Stimulated activated CD4-positive, alpha-beta T cell treated with anti-CD3 and anti-CD28 coated beads, Interleukin-4, amount 100 ng/mL, for 1 hour (primary cell): ENCODE measurements at places on chromosomes 7 and 10.

- DNase-seq = no peak
Measured at GRCh38 chr7:38339953-38340819, 66.8 kb upstream of the TARP start.

GRCh38 chr7:139743267-139743966 lies 34.4 kb downstream of the HIPK2 start:
- no peak for DNase-seq

DNA sequence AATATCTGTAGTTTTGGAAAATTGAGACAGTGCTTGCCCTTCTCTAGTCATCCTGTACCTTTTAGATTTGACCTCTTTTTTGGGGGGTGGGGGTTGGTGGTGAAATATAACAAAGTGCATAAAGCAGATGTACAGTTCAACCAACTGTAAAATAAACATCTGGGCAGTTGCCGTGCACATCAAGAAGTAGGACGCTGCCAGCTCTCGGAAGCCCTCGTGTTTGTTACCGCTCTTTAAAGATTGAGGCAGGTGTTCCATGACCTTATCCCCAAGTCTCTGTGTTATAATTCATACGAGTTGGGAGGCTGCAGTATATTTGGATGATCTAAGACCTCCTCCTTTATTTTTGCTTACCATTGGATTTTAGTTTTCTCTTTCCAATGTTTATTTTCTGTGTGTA lies 55.1 kb downstream of the SDK1 start:
- no peak for DNase-seq

- DNase-seq = no peak
Measured at GRCh38 chr7:4073750-4074149, 608.3 kb upstream of the FOXK1 start.

DNA sequence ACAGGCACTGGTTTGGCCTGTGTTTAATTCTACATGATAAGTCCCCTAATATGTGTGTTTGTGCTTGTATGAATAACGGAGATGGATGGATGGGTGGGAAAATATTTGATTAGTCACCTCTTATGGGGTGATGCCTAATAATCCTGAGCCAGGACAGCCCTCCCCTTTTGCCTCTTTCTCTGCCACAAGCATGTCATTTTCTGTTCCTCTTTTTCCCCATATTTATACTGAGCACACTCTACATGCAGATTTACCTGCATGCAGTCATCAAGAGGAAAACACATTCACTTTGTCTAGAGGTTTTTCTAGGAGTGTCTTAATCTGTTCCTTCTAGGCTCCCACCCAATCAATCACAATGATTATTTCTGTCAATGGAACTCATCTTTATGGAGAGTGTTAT lies 111.6 kb upstream of the TBX20 start:
- no peak for DNase-seq

GRCh38 chr10:104904753-104905323 lies 263.7 kb downstream of the SORCS3 start:
- DNase-seq = no peak

DNA sequence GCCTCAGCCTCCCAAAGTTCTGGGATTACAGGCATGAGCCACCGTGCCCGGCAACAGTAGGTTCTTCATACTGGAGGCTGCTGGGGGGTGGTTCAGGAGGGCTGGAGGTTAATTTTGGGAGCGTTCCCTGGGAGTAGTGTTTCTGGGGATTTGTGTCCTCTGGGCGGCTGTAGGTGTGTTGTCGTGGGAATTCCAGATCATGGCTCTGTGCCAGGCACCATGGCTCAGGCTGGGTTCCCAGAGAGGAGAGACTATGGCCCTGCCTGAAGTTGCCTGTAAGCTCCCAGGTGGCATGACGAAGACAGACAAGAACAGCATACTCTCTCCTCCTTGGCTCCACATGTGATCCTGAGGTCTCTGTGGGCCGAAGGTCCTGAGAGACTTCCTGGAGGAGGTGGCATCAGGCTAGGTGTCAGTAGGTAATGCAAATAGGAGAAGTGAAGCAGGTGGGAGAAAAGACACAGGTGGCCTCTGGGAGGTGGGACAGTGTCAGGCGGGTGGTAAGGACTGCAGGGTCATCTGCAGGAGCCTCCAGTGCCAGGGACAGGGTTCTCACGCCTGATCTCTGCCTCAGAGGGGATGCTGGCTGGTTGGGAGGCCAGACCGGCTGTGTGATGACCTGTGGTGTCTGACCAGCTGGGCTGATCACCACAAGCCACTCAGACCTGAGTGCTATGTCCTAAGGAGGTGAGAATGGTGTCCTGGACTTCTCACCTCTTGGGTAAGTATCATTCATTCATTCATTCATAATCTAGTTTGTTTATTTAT lies 18.7 kb downstream of the CLIP2 start:
- no peak for DNase-seq

DNA sequence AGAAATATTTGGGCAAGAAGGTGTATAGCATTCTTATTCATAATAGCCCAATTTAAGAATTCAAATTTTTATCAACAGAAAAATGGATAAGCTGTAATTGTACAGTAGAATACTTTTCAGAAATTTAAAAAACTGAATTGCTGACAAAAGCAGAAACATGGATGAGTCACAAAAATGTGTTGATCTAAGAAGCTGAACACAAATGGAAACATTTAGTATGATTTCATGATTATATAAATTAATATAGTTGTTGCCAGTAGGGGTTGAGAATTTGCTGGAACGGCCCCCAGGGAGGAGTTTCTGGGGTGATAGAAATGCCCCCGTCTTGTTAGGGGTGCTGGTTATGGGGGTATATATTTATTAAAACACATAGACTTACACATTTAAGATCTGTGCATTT lies 179.1 kb downstream of the KLF6 start:
- DNase-seq = no peak

DNA sequence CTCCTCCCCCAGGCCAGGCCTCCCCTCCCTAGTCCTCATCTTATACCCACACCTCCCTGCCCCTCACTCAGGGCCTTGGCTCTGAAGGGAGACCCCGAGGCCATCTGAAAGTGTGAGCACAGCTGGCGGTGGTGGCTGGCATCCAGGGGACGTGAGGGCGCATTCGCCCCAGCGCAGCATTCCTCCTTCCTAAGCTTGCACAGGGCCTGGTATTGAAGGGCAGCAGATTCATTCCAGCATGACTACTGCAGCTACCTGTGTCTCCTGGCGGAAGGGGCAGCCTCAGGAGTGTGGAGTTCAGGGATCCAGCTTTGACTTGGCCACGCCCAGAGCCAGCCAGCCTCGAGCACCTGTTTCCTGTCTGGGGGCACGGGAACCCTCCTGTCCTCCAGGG lies 72.6 kb downstream of the PARP12 start:
- no peak for DNase-seq

DNA sequence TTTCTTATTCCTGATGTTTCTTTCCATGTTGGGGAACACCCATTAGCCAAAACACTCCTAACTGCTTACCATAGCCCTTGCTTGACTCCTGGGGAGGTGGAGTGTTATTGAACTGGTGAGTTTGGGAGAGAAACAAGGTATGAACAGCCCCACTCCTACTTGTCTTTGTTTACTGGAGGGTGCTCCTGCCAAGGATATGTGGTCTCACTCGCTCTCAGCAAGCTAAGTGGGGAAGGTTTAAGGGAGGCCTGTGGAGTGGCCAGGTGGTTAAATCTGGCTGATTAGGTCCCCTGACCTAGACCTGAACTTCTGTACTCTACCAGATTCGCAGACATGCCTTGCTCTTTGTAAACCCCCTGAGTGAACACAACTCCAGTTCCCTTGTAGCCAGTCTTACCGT lies 300.1 kb downstream of the PTEN start:
- no peak for DNase-seq

DNA sequence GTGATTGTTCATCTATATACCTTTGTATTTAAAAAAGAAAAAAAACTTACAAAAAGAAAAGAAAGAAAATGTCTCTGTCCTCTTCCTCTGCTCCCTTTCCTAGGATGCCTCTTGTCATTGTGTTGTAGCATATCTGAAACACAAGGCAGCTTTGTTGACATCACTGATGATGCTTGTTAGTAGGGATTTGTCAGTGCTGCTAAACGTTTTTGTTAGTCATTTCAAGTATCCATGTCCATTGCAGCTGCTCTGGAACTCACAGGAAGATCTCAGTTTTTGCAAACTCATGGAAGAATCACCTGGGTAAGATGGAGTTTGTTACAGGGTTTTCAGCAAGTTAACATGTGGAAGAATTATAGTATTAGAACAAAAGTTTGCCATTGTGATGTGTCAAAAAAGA lies 123.6 kb downstream of the CCSER2 start:
- no peak for DNase-seq

DNA sequence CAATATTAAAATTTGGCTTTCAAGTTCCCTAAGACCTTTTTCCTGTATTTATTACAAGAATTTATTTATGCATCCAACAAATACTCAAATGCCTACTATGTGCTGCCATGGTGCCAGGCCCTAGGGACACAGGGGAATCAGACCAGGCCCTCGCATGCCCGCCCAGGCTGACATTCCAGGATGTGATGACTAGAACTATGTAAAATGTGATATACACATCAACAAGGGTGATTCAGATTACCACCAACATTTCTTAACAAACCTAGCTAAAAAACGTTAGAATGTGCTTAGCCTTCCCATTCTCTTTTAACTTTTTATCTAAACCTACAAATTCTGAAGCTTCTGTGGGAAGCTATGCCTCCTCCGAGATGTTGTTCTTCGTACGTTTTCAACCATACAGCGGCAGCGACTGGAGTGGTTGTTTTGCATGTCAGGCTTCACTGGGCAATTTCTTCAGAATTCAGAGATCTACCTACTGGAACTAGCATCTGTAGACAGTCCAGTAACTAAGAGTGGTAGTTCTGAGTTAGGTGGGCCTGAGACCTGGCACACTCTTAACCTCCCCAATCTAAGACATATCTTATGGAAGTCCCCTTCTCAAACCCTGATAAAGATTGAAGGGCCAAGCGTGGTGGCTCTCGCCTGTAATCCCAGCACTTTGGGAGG lies 22.1 kb downstream of the GNA12 start:
- no peak for DNase-seq

DNA sequence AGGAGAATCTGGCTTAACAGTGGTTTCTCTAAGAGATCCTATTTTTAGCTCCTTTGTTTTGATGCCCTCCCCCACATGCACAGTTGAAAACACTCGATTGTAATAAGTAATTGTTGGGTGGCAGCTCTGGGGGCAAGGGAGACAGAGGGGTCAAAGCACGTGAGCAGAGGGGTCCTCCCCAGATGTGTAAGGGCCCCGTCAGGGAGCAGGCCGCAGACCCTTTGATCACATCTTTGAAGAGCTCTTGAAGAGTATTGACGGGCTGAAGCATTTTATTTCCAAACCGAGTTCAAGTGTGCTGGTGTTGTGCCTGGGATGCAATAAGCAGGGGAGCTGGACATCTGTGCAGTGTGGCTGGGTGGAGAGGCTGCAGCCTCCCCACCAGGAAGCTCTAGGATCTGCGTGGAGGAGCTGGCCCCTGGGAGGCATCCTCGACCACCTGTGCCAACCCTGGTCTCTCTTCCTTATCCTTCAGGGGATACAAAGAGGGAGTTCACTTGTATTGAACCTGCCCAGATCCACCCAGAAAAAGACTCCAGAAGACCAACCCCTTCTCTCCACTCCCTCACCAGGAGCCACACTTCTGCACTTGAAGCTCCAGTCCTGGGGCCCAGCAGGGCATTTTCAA lies 473.0 kb upstream of the MGMT start:
- no peak for DNase-seq

DNA sequence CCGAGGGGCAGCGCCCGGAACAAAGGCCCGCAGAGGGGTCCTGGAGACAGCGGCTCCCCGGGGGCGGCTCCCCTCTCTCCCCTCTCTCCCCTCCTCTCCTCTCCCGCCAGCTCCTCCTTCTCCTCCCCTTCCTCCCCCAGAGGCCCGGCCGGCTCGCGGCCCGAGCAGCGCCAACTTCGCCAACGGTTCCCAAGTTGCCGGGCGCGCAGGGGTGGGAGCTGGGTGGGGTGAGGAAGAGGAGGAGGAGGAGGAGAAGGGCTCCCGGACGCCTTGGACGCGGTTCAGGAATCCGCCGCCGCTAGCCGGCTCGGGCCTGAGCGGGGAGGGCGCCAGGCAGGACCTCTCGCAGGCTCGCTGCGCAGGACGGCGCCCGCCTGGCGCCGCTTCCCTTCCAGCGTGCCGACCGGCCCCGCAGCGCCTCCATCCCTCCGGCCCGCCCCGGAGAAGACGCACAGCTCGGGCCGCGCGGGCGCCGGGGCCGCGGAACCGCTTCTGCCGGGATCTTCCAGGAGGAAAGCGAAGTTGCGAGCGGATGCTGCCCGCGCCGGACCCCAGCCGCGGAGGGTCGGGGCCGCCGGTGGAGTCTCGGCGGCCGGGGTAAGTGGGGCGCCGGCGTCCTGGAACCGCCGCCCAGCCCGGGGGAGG lies at the start of gene CHST3:
Gene CHST3 (plus strand): TSS at position 298 of the 645 bp plus-strand sequence. CDS start 41,448 bp downstream, outside the sequence.
- DNase-seq = peak; percentile 22

DNA sequence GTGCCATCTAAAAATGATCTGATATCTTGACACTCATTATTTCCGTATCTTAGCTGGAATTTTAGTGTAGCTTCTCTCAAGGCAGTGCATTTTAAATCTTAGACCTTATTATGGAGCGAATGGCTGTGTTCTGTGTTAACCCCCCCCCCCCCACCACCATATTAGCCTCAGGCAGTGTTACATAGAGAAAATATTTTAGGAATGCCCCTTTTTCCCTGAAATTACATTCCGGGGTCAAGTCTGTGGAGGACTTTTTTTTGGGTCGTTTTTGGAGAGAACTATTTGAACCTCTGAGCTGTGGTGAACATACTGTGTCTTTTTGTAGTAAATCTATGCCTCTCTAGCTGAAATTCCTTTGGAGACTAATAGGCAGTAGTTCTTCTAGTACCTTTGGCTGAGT lies 3.1 kb downstream of the CCDC126 start:
- DNase-seq = no peak

- DNase-seq = no peak
Measured at GRCh38 chr7:73622909-73623797, 1.2 kb downstream of the MLXIPL start.

DNA sequence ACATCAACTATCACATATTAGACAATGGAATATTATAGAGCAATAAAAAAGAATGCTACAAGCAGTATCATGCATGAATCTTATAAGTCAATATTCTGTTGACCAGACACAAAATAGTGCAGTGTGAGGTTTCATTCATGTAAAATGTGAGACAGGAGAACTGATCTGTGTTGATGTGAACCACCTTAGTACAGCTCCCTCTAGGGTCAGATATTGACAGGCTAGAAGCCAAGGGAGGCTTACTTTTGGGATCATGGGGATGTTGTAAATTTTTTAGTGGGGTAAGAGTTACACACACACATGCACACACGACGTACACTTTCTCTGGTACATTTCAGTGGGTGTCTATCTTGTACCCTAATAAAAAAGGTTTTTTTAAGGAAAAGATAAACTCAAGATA lies 231.6 kb upstream of the FOXK1 start:
- DNase-seq = no peak

- no peak for DNase-seq
Measured at GRCh38 chr10:16570731-16571130, 49.1 kb upstream of the C1QL3 start.
